ENCODE measurements at places on chromosomes 5 and 9.
A peak's percentile ranks its signal among the peaks of the same experiment; 100 is the strongest.

DNA sequence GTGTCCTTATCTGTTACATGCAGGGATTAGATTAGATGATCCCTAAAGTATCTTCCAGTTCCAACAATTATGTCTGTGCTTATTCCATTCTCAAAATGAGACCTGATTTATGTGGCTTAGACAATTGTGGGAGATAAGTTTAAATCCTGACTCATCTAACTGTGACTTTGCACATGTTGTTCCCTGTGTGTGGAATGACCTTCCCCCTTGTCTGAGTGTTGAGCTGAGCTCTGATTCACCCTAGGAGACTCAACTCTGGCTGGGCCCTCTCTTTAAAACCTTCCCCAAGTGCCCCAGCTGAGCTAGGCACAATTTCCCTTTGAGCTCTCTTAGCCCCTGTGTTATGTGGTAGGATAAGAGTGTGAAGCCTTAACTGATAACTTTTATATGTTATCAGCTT lies 118.9 kb upstream of the ELL2 start:
- no peak for DNase-seq

- DNase-seq: peak; percentile 68
Measured at GRCh38 chr9:121399883-121400607, 30.0 kb upstream of the STOM start.

GRCh38 chr9:110208031-110208430 lies at the start of gene C9orf152:
C9orf152 (minus strand) TSS chr9:110208159; CDS start chr9:110207579, 580 bp downstream.
- DNase-seq: no peak

DNA sequence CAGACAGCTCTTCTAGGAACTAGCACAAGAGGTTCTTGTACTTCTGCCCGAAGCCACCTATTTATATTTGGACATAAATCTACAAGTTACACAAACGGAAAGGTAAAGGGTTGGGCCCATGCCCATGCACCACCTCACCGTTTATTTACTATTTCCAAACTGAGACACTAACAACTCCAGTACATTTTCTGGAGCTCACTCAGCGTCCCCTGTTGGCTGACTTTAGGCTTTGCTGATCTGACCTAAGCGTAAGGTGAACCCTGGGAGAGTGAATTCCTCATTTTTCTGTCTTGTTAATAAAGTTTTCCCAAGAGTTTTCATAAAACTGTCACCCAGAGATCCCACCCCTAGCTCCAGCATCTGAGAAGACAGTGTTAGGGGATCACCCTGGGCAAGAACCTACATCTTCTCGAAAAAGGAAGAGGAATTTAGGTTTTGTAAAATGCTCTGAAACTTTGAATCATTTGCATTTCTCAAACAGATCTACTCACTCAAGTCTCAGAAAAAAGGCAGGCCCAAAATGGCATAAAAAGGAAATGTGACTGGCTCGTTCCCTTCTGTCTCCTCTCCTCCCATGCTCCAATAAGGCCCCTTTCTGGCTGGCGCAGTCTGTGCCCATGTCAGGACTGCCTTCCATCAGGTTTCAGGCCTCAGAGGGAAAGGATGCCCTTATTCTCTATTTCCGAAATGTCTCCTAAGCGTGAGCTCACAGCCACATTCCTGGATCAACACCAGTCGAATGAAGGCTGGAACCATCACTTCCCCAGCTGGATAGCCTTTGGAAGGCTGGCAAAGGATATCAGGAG lies 201.3 kb downstream of the FANCC start:
- DNase-seq: no peak

DNA sequence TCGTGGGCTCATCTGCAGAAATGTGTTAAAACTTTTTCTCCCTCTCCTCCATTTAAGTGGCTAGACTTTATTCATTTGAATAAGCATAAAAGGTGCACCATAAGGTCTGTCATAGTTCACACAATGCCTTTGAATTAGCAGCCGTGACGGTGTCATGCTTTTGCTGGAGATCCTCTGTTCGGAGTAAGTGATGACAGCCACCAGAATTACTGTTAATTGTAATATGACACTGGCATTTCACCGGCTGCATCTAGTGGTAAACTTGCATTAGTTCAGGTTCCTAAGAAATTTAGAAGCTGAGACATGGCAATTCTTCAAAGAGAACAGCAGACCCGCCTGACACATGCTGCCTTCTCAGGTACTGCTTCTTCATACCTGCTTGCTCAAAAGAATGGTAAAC lies 241.7 kb downstream of the EBF1 start:
- DNase-seq: no peak

DNA sequence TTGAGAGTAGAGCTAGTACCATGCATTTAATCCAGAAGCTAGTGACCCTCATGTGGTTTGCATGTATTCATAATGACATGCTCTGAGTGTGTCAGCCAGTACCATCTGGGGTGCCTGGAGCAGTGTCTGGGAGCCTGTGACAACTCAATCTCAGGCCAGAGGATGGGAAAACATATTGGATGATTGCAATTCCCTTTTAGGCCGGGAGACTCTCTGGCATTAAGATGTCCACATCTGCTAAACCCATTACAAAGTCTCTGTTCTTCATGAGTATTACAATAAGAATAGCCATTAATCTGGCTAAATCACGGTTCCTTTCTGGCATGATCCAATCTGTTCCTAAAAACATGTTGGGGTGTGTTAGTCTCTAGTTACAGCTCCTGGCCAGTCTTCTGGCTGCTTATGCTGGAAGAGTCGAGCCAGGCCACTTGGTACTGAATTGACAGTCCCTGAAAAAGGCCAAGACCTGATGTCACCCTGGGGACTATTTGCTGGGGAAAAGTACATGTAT lies 475.7 kb downstream of the ENC1 start:
- DNase-seq: no peak

Data from COLO829 (cell line).